Right renal pelvis (tissue), 4 donors: ENCODE measurements at places on chromosomes 1 and 21. TPM values are rescaled to one million over a fixed set of nuclear protein-coding genes. Genes with fewer than 3 reads are reported as not detected.

- DNase-seq = no peak
Measured at GRCh38 chr1:99594205-99594604, 51.7 kb upstream of the PALMD start.

GRCh38 chr1:117128323-117129079 is 7.0 kb upstream of the TRIM45 start:
- no peak for DNase-seq

PROX1 gene
- polyA plus RNA-seq = 9.9 TPM

NR1I3 gene
- polyA plus RNA-seq = 2.0 TPM

CELA2B gene
- polyA plus RNA-seq = 0.21 TPM

RNF223 gene
- 0.88 TPM for polyA plus RNA-seq

DISP1 gene
- polyA plus RNA-seq = 15.1 TPM

LMO4 gene
- 151 TPM for polyA plus RNA-seq

DNA sequence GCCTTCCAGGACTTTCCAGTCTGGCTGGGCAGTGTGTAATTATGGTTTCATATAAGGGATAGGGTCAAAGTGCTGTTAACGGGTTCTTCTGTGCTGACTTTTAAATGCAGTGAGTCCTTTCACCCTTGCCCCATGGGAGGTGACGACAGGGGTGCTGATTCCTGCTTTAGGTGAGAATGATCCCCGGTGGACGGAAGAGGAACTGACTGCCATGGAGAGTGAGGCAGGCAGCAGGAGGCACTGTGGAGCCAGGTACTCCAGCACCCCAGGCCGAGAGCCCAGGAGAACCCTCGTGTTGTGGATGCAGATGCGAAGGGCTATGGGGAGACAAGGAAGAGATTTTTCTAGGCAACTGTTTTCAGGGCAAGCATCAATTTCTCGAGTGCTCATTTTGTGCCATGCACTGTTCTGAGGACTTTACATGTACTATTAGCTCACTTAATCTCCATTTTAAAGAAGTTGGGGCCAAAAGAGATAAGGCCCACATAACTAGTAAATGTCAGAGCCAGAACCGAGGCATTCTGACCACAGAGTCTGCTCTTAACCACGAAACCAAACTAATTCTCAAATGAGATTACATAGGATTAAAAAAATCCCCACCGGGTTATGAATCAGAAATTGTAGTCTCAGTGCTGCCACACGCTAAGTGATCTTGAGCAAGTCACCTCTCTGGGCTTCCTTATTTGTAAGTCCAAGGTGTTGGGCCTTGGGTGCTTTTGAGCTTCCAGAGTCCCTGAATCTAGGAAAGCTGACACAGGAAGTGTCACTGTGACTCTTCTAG is 28.2 kb downstream of the STPG1 start:
- no peak for DNase-seq

- DNase-seq = no peak
Measured at GRCh38 chr1:213055767-213056166, 4.7 kb downstream of the RPS6KC1 start.
